ENCODE measurements at places on chromosomes 4 and X. TPM values are rescaled to one million over a fixed set of nuclear protein-coding genes. Genes with fewer than 3 reads are reported as not detected.

The SOWAHB gene
- total RNA-seq, result not detected

The MAGEC2 gene
- total RNA-seq, result not detected

The FRMD7 gene
- not detected for total RNA-seq

DNA sequence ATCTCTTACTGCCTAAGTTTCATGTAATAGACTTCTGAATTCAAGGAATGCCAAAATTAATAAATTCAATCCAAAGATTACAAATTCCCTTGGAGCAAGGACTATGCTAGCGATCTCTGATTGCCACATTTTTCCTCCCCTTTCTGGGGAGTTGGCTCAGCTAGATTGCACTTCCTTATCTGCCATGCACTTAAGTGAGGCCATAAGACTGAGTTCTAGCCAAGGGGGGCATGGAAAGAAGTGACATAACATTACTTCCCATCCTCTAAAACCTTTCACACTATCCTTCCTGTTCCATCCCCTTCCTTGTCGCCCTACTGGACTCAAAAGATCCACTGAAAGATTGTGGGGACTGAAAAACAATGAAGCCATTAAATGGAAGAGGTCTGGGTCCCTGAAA is 53.8 kb upstream of the TXK start:
- DNase-seq, result no peak
- no peaks in the 10 kb centered on the region for H3K27me3 ChIP-seq
- no peaks in the 10 kb centered on the region for H3K4me1 ChIP-seq
- H3K27ac ChIP-seq, result no peak overlapping the region
- H3K4me3 ChIP-seq, result no peak overlapping the region

- H3K4me1 ChIP-seq, result no peaks in the 10 kb centered on the region
- H3K27ac ChIP-seq, result no peak overlapping the region
- DNase-seq, result no peak
- no peaks in the 10 kb centered on the region for H3K27me3 ChIP-seq
- no peak overlapping the region for H3K4me3 ChIP-seq
Measured at GRCh38 chr4:5759236-5760075, 48.5 kb downstream of the EVC start.

DNA sequence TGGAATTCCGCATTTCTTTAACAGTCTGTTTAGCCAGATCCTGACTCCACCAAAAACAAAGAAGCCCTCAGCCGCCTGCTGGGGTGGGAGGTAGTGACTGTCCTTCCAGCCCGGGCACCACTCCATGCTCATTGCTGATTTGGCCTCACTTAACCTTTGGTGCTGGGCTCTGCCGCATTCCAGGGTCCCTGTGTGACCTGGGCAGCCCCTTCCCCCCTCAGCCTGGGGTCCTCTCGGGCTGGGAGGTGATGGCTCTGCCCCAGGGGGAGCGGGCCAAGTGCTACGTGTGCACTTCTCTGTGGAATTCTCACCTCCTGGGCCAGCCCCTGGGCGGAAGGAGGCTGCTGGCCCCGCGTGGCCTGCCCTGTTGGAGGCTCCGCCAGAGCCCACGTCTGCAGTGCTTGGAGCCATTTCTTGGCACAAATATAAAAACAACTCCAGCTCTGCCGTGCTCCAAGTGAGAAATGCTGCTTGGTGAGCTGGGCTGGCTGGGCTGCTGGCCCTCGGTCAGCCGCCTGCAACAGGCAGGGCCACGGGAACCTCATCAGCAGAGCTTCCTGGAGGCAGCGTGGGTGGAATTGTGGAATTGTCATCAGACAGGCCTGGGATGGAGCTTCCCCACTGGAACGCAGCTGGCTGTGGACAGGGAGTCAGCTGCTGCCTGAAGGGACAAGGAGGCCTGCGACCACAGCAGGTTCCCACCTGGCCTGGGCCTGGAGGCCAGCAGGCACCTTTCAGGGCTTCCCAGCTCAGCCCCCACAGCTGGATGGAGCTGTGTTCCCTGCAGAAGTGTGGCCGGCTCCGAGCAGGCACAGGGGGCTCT is 66.0 kb downstream of the TRMT44 start:
- H3K36me3 ChIP-seq, result no peaks in the 10 kb centered on the region
- no peak overlapping the region for H3K4me3 ChIP-seq
- H3K27me3 ChIP-seq, result no peaks in the 10 kb centered on the region
- no peaks in the 10 kb centered on the region for H3K4me1 ChIP-seq
- no peak overlapping the region for H3K27ac ChIP-seq

GRCh38 chr4:152936446-152937335 is 568 bp downstream of the FHDC1 start:
- H3K36me3 ChIP-seq, result no peaks in the 10 kb centered on the region
- no peaks in the 10 kb centered on the region for H3K4me1 ChIP-seq
- H3K27ac ChIP-seq, result no peak overlapping the region
- peaks cover 3% of the 10 kb centered on the region for H3K27me3 ChIP-seq
- H3K4me3 ChIP-seq, result peak overlapping the region; percentile 35
- no peak for DNase-seq

DNA sequence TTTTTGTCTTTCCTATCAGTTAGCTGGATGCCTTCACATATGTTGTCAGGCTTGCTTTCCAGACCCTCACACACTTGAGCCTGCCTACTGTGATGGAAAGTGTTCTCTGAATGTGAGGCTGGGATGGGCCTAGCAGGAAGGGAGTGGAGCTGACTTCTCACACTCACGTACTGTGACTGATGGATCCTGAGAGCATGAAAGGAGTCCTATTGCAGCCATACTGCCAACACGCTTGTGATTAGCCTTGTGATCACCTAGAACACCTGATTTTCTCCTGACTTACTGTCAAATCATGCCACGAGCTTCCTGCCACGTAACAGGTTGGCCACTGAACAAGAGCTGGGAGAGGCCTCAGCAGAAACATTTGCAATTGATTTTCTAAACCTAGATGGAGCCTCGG is 49.9 kb downstream of the ACOX3 start:
- H3K27me3 ChIP-seq, result no peaks in the 10 kb centered on the region
- no peak for DNase-seq
- no peaks in the 10 kb centered on the region for H3K4me1 ChIP-seq

DNA sequence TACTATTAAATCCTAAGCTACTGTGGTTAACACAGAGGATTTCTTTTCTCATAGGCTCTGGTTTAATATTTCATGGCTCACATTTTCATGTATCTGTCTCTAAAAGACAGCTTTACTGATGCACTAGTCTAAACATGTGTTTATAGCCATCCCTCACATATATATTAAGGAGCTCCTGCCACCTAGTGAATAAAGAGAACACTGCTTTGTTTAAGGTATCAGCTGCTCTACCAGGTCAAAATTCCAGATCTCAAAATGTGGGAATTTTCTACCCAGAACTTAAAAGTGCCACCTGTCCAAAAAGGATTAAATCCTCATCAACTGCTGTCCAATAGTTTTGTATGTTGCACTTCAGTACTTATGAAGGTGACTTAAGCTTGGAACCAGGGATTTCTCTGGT is 188.5 kb upstream of the TEX13C start:
- H3K27ac ChIP-seq, result no peak overlapping the region
- no peak overlapping the region for H3K4me3 ChIP-seq
- no peak for DNase-seq
- H3K36me3 ChIP-seq, result no peaks in the 10 kb centered on the region
- no peaks in the 10 kb centered on the region for H3K4me1 ChIP-seq
